ENCODE measurements at places on chromosomes 7 and 10.

GRCh38 chr10:4281190-4281825 lies 496.3 kb upstream of the KLF6 start:
- DNase-seq = no peak

DNA sequence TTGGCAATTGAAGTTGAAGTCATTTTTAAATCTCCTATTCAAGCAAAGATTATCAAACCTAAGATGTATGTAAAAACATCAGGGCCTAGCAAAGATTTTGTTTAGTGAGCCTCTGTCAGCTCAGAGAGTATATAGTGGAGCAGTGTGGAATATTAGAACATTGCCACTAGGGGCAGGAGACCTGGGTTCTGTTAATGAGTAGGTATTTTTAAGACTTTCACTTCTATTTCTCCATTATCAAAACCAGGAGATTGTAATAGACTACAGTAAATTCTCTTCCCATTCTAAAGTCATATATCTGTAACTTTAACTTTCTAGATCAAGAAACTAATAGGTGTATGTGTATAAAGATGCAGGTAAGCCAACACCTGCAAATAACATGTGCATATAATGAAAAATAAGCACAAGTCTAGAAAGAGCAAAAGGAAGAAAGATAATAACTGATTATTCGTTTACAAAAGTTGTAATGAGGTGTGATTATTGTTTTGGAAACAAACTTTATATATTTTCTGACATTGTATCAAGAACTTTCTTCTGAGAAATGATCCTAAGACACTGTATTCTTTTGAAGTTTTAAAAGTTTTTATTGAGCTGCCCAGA lies 64.4 kb downstream of the KCND2 start:
- DNase-seq = peak; percentile 5

DNA sequence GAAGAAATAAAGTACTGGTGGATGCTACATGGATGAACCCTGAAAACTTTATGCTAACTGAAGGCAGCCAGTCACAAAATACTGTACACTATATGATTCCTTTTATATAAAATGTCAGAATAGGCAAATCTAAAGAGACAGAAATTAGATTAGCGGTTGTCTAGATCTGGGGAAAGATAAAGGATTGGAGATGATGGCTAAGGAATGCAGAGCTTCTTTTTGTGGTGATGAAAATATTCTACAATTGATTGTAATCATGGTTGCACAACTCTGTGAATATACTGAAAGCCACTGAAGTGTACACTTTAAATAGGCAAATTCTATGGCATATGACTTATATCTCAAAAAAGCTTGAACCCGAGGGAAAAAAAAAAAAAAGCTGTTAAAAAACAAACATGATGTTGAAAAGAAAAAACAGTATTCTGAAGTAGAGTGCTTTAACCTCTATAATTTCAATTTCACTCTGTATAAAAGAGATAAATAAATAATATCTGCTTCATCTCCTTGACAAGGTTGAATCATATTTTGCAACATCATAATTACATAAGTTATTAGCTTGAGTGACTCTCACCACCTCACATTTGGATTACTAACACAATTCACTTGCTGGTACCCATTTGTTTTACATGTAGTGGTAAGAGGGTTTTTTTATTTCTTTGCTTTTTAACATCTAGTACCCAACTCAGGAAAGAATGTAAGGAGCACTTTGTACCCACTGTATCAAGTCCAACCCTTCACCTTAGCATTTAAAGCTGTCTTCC lies 2.8 kb upstream of the GNAI1 start:
- no peak for DNase-seq

DNA sequence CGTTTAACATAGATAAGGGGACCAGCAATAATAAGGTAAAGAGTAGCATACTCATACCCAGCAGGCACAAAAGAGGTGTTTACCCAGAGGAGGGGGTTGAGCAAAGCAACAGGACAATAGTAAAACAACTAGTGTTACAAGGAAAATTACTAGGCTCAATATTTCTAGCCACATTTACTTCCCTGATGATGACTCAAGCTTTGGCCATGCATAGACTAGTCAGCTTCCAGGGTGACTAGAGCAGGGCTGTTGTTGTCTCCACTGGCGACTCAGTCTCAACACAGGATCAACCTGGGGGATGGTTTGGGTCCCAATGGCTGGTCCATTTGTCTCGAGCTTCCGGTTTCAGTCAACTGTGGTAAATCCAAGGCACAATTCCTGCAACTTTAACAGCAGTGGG lies 217.7 kb upstream of the KCND2 start:
- DNase-seq = no peak

DNA sequence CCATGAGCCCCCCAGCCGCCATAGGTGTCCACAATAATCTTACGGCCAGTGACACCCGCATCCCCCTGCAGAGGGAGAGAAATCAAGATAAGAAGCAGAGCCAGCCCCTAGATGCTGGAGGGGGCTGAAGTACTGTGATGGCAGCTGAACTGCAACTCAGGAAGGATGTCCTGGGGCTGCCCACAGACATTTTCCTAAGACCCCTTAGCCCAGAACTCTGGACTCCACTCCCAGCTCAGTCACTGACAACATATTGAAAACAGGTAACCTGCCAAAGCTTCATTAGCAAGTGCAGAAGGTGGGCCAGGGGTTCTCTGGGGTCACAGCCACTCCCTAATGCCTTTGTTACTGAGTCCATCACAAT lies 14.3 kb downstream of the MAT1A start:
- no peak for DNase-seq

DNA sequence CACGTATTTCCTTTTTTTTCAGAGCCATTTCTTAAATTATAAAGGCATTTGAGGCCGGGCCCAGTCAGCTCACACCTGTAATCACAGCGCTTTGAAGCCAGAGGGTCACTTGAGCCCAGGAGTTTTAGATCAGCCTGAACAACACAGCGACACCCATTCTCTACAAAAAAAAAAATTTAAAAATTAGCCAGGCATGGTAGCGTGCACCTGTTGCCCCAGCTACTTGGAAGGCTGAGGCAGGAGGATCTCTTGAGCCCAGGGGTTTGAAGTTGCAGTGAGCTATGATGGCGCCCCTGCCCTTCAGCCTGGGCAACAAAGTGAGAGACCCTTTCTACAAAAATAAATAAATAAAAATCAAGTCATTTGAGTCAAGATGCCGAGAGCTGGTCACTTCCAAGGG lies 3.0 kb downstream of the TMEM130 start:
- DNase-seq = no peak

GRCh38 chr10:3805791-3806461 lies 20.9 kb upstream of the KLF6 start:
- no peak for DNase-seq

DNA sequence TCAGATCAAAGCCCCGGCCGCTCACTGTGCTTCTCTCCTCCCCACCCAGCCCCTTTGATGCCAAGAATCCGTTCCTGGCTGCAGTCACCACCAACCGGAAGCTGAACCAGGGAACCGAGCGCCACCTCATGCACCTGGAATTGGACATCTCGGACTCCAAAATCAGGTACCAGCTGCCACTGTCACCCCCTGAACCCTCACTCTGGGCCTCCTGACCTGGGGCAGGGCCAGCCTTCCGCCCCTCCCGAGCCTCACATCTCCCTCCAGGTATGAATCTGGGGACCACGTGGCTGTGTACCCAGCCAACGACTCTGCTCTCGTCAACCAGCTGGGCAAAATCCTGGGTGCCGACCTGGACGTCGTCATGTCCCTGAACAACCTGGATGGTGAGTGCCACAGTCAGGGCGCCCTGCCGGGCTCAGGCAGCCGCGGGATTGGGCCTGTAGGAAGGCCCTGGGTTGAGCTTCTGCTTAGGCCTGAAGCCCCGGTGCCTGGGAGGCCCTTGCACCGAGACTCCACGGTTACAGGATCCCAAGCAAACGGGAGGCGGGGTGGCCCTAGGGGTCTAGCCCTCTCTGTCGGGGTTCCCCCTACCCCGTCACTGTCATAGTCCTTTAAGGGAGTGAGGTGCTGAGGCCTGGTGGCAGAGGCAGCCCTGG lies 10.8 kb downstream of the TMEM120A start:
- DNase-seq = no peak

DNA sequence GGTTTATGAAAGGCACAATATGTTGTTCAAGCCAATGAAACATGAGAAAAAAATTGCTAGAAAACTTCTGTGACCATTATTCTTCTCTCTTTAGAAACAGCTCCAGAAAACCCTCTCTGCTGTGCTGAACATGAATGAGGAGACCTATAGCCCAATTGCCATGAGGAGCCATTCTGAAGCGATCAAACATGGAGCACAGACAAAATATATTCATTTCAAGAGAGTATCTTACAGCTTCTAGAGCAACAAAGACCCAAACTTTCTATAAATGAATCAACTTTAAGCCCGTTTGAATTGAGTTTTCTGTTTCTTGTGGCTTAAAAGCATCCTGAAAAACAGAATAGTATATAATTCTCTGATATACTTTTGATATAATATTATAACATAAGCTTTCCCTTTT lies 83.4 kb upstream of the UCN3 start:
- no peak for DNase-seq

- no peak for DNase-seq
Observed at GRCh38 chr10:128542659-128543058, 416.4 kb upstream of the MKI67 start.

- DNase-seq = no peak
Observed at GRCh38 chr7:39168403-39169098, 190.8 kb downstream of the POU6F2 start.

DNA sequence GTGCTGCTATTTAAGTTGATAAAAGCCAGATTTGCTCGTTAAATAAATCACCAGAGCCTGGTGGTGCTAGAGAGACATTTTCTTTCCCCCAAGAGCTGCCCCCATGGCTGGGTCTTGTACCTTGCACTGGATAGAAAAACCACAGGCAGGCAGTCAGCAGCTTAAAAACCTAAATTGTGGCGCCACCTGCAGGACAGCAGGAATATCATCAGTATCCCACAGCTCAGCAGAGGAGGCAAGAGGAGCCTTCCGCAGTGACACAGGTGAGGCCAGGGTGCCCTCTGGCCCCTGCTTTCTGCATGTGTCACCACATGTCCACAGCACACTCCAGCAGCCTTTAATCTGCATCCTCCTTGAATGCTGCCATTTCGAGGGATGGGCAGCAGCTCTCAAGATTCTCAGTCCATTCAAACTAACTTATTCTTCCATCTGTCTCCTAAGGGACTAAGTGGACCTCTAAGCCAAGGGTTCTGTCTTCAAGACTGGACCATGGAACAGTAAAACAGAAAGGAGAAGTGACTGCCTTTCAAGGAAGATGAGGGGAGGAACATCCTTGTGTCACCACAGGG lies 4.5 kb upstream of the PLXNA4 start:
- DNase-seq = peak; percentile 68

DNA sequence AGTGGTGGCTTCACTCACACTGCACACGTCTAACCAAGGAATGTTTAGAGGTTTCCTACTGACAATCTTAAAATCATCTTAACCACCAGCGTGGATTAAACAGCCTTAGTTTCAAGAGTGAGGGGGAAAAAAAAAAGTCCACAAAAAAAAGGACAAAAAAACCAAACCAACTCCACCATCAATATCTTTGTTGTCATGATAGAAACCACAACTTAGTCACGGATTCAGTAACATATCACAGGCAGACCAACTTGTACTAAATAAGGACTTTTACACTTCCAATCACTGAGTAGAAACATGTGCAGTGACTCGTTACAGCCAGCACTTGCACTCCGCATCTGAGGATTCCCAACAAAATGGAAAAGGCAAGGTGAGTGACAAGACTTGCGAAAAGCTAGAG lies 46.5 kb downstream of the FAM171A1 start:
- no peak for DNase-seq

DNA sequence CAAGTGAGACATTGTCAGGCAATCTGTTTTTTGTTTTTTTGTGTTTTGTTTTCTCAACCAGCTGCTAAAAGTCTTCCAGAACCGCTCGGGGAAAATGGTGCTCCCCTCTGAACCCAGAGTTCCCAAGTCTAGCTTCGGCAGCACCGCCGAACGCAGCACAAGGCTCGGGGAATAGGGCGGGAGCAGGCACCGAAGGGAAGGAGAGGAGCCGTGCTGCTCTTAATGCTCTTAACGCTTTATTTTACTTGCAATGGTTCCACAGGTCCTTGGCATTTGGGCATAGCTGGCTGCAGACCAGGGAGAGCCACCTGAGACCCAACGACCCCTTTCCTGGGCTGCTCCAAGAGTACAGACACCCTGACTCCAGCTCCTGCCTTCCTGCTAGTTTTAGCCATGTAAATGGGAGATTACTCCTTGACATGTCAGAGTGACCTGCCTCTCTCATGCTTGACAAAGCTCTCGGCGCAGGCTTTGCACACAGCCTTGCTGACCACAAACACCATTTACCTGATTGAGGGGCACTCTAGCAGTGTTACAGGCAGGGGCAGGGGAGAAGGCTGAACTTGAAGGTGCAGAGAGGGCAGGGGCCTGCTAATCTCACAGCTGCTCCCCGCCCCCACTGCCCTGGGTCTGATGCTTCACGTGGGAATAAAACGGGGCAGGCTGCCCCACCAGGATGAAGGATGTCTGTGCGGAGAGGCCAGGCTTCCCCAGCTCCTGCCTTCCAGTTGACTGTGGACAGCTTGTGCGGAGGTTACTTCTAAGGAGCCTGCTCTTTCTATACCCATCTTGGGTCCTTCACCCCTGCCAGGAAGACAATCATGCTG lies 58.6 kb upstream of the EFCAB10 start:
- no peak for DNase-seq

DNA sequence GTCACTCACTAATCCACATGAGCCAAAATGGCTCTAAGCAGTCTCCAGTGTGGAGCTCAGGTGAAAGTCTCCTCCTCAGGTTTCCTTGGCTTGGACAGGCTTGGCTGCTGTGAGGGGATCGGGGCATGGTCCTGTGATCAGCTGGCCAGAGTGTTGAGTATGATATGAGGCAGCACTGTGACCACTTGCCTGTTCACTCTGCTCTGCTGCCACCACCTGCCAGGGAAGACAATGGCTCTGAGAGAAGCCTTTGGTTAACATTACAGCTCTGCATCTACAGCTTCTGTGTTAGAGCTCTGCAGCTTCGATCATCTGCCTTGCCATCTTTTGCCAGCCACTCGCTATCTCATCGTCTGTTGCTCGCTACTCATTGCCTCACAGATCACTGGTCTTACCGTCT lies 20.1 kb upstream of the PTN start:
- no peak for DNase-seq

GRCh38 chr10:109899356-109900331 lies 23.7 kb downstream of the XPNPEP1 start:
- DNase-seq = no peak

- no peak for DNase-seq
Observed at GRCh38 chr7:37216156-37216852, 232.4 kb downstream of the ELMO1 start.

- no peak for DNase-seq
Observed at GRCh38 chr10:100186253-100187212, 704 bp upstream of the ERLIN1 start.

All from HepG2 (cell line).